Fibroblast of skin of right quadriceps (primary cell): ENCODE measurements at places on chromosomes 5 and 9.

- DNase-seq, result no peak
These were observed 27.9 kb downstream of the DAB2 start for GRCh38 chr5:39396843-39397242.

- peak; percentile 47 for DNase-seq
These were observed 22.2 kb downstream of the ITGA1 start for GRCh38 chr5:52809884-52810283.

DNA sequence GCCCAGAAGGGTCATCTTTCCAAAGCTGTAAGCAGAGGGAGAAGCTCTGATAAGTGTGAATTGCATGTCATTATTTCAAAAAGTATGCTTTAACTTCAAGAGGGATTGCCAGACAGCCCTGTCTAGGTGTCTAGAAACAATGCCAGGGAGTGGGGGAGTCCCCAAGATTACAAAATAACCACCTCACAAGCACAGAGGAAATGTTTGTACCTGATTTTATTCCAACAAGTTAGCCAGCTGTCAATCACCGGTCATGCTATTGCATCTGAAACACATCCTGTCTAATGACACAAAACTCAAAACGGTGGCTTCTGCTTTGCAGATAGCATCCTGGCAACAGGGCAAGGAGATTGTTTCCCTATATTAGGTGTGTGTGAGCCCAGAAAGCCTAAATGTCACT lies 154.2 kb upstream of the WWC1 start:
- no peak for DNase-seq

DNA sequence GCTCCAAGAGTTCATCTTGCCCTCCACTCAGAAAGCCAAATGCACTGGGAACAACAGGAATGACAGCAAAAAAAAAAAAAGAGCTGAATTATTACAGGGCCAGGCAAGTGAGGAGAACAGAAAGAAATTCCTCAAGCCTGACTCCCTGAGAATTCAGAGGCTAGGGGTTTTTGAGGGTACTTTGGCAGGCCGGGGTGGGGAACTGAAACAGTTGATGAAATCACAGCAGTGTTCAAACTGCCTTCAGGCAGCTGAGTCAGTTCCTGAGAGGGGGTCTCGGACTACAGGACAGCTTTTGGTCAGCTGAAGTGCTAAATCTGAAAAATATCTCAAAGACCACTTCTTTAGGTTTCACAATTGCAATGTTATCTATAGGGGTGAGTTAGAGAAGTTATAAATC lies 419.4 kb downstream of the SEMA5A start:
- no peak for DNase-seq

DNA sequence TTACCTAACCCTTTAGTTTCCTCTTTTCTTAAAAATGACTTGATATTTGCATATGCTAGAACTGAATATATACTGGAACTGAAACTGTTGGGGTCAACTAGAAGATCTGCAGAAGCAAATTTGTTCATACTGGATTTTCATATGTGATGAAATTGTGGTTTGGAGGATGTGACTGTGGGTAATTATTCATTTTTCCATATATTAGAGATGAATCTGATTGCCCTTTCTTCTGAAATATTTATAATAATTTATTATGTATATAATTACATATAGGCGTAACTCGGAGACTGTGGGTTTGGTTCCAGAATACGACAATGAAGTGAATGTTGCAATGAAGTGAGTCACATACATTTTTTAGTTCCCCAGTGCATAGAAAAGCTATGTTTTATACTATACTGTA lies 149.1 kb downstream of the ATP10B start:
- peak; percentile 11 for DNase-seq

DNA sequence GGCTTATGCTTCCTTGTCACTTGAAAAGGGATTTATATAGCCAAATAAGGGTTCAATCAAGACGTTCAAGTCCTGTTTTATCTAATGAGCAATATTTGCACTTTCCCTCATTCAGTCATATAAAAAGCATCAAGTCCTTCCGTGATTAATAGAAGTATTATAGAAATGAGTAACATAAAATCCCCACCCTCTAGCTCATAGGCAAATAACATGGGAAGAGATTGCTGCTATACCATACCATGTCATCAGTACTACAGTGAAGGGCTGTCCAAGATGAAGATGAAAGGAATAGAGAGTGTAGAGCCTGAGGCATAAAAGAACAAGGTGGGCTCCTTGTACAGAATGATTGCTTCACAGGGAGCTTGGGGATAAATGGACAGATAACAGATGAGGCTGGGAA lies 20.4 kb upstream of the PAPPA start:
- no peak for DNase-seq

DNA sequence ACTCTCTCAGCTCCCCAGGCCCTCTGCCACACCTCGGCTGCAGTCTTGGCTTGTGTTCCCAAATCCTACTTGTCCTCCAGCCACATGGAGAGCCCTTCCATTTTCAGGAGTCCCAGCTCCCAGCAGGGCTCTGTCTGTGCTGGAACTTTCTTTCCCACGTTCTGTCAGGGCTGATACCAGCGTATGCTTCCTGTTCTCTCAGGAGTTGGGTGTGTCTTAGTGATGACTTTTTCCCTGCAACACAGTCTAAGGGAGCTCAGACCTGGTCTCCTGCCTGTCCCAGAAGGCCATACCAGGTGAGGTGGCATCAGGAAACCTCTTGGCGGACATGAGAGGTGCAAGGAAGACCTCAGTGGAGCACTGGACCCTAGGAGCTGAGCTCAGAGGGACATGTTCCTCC lies 226.5 kb downstream of the HSPA4 start:
- DNase-seq, result no peak

GRCh38 chr5:90494043-90494442 lies 19.4 kb downstream of the POLR3G start:
- no peak for DNase-seq

- no peak for DNase-seq
These were observed 252.5 kb downstream of the DEPDC1B start for GRCh38 chr5:60447488-60447920.

DNA sequence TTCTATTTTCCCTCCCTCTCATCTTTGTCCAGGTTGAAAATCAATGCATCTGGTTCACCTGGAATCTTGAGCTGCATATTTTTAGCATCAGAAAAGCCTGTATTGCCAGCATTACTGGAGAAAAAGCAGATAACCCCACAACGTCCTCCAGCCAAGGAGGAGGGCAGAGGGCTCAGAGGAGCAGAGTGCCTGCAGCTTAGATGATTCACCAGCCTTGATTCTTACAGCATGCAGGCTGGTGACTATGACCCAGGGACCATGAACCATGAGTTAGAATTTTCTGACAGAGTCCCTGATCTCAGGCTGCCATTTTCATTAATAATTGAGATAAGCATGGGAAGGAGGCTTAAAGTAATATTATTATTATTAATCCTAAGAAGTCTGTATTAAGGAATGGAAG lies 278.2 kb downstream of the BRINP1 start:
- DNase-seq, result no peak

DNA sequence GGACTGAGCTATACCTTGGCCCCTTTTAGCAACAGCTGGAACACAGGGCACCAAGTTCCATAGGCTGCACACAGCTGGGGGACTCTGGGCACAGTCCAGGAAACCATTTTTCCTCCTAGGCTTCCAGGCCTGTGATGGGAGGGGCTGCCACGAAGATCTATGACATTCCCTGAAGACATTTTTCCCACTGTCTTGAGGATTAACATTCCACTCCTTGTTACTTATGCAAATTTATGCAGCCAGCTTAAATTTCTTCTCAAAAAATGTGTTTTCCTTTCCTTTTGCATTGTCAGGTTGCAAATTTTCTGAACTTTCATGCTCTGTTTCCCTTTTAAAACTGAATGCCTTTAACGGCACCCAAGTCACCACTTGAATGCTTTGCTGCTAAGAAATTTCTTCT lies 580.1 kb upstream of the FTMT start:
- DNase-seq, result no peak

GRCh38 chr5:168096525-168096924 lies 194.9 kb upstream of the WWC1 start:
- no peak for DNase-seq

- DNase-seq, result no peak
These were observed 32.3 kb downstream of the MARCHF11 start for GRCh38 chr5:16147179-16147900.

DNA sequence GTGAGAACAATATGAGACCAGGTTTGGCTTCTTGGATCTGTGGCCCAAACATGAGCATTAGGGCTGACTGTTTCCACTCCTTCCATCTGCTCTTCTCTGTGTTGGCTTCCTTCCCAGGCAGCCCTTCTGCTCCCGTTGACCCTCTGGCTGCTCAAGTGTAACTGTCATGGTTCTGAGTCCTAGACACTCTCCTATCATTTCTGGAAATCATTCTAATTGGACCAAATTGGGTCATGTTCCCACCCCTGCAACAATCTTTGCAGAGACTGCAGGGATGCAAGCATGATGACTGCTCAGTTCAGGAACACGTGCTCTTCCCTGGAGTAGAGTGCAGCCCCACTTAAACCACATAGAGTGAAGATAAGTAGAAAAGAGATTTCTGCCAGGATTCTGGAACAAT lies 741.4 kb downstream of the TAF11L14 start:
- no peak for DNase-seq

DNA sequence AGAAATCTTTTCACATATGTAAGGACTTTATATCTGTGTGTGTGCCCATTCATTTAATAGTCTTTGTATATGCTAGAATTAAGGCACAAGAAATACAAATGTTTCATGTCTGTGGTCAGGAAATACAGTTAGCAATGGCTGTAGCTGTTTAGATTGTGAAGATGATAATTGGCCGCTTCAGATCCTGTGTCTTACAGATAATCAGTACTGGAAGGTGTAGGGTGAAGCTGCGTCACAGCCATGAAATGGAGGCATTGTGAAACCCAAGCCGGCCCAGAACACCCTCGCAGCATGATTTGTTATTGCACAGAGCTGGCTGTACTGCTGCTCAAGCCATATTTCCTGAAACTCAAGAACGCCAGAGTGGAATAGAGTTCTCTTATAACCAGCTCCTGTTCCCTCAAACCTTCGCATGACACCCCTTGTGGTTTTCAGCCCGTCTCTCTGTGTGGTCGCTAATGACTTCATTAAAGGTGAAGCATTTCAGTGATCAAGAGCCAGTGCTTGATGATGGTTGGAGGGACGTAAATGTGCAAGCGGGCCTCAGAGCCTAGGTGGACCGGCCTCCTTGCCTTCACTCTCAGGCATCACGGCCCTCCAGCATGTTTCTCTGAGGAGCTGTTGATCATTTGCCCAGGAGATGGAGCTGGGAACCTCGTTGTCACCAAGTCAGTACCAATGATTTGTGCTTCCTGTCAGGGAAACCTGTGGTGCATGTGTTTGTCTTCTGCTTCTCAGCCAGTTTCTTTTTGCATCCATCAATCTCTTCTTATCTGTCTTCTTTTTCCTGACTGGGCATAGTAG lies 80.1 kb downstream of the F2RL2 start:
- no peak for DNase-seq

DNA sequence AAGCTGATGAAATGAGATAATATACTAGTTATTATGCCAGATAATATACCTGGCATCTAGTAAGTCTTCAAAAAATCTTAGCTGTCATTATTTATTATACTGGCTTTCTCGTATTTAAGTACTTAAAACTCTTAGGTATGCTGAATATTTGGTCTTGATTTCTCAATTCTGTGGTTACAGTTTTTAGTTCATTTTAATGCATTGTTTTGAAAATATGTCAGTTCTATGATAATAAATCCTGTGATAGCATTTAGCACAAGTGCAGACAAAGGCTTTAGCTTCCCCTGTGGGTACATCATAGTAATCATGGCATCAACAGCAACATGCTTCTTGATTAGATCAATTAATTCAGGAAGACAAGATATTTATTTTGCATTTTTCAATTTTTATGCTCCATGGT lies 133.0 kb downstream of the SMC2 start:
- peak; percentile 32 for DNase-seq

DNA sequence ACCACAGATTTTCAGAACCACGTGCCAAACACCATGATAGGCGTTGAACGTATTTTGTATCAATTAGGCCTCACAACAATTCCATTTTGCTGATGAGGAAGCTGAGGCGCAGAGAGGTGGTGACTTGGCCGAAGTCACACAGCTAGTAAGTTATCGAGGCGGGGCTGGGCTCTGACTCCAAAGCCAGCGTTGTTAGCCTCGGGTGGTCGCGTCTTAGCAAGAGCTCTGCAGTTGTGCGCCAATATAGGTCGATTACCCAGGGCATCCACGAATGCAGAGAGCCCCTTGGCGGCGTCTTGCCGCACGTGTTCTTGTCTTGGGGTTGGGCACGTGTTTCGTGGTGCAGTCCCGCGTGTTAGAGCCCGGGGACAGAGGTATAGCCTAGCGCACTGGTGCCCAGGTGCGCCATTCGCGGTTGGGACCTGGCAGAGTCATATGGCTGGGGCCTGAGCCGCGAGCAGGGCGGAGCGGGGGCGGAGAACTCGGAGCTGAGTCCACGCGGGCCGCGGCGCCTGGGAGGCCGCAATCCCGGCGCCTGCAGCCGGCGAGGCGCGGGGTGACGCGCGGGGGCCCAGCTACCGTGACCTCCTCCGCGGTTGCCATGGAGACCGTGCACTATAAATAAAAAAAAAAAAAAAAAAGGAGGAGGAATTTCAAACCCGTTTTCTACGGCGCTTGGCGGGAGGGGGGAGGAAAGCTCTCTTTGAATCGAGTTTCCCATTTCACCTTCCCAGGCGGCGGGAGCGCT lies 62.3 kb downstream of the CXXC5 start:
- peak; percentile 75 for DNase-seq

DNA sequence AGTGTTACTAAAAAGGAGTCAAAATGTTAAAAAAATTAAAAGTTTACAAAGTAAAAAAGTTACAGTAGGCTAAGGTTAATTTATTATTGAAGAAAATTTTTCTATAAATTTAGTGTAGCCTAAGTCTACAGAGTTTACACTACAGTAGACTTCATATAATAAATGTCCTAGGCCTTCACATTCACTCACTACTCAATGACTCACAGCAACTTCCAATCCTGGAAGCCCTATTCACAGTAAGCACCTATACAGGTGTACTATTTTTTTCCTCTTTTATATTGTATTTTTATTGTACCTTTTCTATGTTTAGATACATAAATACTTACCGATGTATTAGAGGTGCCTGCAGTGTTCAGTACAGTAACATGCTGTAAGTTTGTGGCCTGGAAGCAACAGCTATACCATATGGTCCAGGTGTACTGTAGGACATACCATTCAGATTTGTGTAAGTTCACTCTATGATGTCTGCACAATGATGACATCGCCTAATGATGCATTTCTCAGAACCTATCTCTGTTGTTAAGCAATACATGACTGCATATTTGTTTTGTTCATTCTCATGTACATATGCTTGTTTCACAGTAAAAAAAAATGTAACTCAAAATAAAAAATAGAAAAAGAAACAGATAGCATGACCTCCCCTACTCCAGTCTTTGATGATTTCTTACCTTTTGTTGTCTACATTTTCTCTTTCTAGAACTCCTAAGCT lies 64.7 kb downstream of the NR3C1 start:
- peak; percentile 35 for DNase-seq

DNA sequence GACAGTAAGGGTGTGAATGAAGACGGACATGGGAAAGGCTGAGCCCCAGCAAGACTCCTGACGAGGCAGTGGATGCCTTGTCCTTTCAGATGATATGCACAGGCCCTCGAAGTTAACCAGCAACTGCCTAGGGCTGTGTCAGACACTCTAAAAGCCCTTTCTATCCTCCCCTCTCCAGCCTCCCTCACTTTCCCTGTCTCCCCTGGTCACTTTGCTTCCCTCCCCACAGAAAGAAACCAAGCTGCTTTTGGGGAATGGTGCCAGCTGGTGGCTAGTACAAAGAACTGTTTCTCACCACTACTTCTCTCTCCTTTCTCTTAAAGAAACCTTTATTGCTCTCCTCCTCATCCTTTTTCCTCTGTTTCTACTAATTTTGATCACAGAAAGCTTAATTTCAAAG lies 21.4 kb downstream of the LHFPL2 start:
- DNase-seq, result no peak
